Sciatic nerve (tissue), 2 donors: ENCODE measurements at places on chromosomes 16 and 17.

- no peak for DNase-seq
Observed at GRCh38 chr16:23276821-23277220, 25.3 kb upstream of the SCNN1B start.

GRCh38 chr16:66194866-66195265, 171.6 kb upstream of the CDH5 start:
- DNase-seq, result no peak

DNA sequence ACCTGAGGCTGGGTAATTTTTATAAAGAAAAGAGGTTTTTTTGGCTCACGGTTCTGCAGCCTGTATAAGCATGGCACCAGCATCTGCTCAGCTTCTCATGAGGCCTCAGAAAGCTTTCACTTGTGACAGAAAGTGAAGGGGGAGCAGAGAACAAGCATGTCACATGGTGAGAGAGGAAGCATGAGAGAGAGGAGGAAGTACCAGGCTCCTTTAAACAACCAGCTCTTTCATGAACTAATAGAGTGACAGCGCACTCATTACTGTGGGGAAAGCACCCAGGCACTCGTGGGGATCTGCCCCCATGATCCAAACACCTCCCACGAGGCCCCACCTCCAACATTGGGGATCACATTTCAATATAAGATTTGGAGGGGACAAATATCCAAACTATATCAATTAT, 86.8 kb downstream of the USP32 start:
- DNase-seq, result no peak

GRCh38 chr16:86038926-86039310, 140.0 kb downstream of the IRF8 start:
- no peak for DNase-seq

DNA sequence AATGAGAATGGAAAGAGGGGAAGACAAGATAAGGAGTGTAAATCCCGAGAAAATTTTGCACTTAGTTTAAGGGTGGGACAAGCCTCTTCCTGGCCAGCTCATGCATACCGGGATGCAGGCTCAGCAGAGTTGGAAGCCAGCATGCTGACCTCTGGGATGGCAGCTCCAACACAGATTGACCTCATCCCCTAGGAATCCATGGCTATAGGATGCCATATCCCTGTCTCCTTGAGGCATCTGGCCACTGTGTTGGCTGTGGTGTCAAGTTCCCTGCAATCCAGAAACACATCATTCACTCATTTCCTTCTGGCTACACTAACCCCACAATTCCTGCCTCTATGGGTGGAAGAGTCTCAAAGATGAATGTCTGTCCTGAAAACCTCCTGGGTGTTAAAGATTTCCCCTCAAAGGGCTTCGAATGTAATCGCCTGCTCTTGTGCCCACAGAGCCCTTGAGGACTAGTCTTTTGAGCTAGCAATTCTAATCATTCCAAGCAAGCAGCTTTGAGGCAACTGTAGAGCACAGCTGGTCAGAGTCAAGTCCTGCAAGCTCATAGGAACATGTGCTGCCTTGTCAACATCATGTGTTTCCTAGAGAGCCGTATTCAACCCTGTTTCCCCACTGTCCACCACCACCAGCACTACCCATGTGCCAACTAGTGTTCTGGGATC, 141.4 kb downstream of the PMP22 start:
- no peak for DNase-seq

GRCh38 chr17:65674246-65675045, 113.0 kb upstream of the AXIN2 start:
- no peak for DNase-seq

DNA sequence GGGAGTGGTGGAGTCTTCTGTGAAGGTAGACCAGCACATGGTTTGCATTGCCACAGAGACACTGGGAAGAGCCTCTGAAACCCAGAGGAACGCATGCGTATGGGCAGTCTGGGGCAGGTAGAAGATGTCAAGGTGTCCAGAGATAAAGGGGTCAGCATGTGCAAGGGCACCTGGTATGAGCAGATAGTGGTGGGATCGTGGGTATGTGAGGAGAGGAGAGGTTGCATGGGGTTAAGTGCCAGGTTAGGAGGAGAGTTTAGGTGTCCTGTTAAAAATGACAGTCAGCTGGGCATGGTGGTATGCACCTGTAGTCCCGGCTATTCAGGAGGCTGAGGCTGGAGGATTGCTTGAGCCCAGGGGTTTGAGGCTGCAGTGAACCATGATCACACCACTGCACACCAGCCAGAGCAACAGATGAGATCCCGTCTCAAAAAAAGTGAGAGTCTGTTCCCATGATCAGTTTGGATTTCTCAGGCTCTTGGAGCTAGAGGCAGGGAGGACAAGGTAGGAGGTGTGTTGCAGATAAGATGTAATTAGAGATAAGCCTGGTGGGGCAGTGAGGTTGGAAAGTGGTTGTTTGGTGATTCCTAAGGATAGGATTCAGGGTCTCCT, 3.0 kb downstream of the PYCARD start:
- DNase-seq, result no peak

- DNase-seq, result no peak
Observed at GRCh38 chr16:89332243-89332901, 114.9 kb downstream of the ZNF778 start.

GRCh38 chr16:54437401-54437800, 150.8 kb upstream of the IRX3 start:
- DNase-seq, result no peak

GRCh38 chr16:74169066-74169465, 127.5 kb upstream of the PSMD7 start:
- DNase-seq, result no peak
